ENCODE measurements at places on chromosomes 4 and X. TPM values are rescaled to one million over a fixed set of nuclear protein-coding genes. Genes with fewer than 3 reads are reported as not detected.
A peak's percentile ranks its signal among the peaks of the same experiment; 100 is the strongest.

GRCh38 chrX:79630033-79631009 lies 263.2 kb upstream of the ITM2A start:
- DNase-seq: no peak

DNA sequence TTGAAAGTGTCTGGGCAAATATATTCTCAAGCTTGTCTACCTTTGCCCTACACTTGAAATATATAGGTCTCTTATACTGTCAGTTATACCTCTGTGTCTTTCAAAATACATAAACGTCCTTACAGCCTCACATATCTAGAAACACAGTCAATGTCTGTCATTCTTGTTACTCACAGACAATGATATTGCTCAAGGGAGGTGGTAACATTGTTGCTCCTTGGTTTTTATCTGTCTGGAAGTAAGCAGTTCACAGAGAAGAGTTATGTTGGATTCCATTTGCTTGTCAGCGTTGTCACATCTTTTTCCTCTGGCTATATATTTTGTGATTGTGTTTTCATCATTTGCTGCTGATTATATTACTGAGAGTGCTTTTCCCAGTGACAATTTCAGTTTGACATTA lies 1528.9 kb downstream of the PCDH7 start:
- DNase-seq: no peak

DNA sequence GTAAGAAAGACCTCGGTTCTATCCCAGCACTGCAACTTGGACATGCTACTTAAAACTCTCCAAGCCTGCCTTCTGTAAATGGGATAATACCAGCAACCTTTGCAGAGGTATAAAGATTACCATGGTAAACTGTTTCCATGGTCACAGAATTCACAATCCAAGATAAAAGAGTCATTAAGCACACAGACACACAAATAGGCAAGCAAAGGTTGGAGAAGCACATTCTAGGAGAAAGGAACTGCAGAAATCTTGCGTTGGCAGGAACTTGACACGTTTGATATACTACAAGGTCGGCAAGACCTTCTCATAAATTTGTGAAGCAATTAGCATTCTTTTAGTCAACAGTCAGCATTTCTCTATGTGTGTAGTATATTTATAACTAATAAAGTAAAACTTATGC lies 12.3 kb upstream of the CHRNA9 start:
- DNase-seq: no peak

DNA sequence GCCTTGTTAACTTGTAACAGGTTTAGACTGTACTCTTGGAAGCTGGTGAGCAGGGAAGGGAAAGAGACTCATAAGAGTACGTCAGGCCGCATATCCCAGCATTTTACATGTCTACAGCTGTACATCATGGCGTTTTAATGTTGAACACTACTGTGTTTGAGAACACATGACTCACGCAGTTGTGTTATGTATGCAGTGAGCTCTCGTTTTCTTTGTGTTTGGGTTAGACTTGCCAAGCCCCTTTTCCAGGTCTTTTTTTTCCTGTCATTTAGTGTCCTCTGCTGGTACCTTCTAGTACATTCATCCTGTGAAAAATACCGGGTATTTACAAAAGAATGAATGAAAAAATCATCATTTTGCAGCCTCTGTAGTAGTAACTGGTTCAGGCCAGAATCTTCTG lies 35.3 kb downstream of the SMS start:
- no peak for DNase-seq

Gene PTCHD1
- total RNA-seq: 1.9 TPM

DNA sequence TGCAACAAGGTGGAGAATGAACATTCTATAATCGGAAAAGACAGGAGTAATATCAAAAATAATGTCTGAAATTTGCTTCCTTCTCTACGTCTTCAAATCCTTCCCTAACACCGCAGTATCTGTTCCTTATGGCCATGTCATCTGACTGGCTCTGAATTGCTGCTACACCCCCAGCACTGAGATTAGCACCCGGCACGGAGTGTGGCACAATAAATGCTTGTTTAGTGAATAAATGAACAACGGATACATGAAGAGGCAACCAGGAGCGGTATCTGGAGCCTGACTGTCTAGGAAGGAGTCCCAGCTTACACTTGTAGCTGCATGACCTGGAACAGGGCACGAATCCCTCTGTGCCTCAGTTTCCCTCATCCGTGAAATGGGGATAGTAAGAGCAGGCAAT lies 164.3 kb downstream of the AFAP1 start:
- no peak for DNase-seq

GRCh38 chrX:51047950-51048349 lies 137.4 kb downstream of the BMP15 start:
- no peak for DNase-seq

DNA sequence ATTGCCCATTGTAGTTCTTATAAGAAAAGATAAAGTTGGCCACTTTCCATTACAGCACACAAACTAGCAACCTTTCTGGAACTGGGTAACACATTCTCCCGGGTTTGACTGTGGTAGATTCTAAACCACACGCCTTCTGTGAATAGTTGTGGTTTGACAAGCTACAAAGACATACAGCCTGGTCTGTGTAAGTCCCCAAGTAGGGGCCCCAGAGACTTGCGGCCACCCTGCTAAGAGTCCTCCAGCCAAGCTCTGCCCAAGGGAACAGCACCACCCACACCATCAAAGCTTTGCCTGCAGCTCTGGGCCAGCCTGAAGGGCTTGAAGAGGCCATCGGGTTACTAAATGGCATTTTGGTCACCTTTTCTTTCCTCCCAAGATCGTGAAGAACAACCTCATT lies 203.4 kb downstream of the MAML3 start:
- no peak for DNase-seq

Gene EDA2R
- total RNA-seq: 1.7 TPM

Gene PRRG1
- total RNA-seq: 6.2 TPM

Gene POU3F4
- total RNA-seq: not detected

Gene DAPP1
- total RNA-seq: 14.5 TPM

DNA sequence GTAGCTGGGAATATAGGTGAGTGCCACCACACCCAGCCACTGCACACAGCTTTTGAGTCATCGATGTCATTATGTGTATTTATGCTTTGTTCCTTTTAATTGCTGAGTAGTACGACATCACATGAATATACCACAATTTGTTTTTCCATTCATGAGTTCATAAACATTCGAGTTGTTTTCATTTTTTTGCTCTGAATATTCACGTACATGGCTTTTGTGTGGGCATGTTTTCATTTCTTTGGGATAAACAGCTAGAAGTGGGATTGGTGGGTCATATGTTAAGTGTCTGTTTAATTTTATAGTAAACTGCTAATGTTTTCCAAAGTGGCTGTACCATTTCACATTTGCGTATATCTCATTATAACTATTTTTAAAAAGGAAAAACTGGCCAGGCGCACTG lies 45.1 kb upstream of the KDR start:
- no peak for DNase-seq

Gene CXCL8
- total RNA-seq: 3.7 TPM

Gene EVC
- 34.6 TPM for total RNA-seq

DNA sequence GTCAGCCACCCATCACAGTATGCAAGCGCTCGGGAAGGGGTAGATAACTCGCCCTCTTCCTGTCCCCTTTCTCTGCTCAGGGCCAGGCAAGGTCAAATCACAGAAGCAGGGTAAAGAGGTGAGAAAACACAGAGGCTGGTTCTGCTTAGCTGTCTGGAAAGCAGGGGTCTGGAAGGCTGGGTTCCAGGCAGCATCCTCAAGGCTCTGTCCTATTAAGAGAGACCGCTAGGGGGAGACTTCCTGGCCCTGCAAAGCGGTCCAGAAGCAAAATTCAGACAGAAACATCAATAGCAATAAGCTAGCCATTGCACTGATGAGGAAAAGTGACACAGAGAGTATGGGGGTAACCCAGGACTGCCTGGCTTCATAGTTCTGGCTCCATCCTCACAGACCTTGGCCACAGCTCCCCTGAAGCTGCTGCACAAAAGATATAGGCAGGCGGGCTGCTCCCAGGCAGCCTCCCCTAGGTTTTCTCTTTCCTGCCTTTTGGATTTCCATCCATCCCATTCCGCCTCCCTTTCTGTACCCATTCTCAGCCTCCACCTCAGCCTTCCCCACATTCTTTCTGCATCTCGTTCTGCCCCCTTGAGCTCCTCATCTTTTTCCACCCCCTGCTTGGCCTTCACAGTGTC lies 308.5 kb downstream of the EVC2 start:
- no peak for DNase-seq

DNA sequence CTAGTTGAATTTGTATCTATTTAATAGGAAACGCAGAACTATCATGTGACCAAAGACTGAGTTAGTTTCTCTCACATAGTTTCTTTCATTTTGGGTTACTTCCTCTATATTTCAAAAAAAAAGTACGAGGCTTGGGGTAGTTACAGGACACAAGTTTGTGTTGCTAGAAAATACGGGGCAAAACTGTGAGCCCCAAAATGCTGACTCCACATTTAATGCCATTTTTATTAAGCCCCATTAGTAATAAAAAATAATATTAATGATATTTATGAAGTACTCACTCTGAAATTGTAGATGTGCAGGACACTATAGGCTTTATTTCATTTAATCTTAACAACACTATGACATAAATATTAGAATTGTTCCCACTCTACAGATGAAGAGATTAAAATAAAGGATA lies 268.6 kb downstream of the DTHD1 start:
- DNase-seq: no peak

- DNase-seq: no peak
These were observed 56.9 kb upstream of the TADA2B start for GRCh38 chr4:6986072-6986780.

Gene PDE5A
- 19.8 TPM for total RNA-seq

DNA sequence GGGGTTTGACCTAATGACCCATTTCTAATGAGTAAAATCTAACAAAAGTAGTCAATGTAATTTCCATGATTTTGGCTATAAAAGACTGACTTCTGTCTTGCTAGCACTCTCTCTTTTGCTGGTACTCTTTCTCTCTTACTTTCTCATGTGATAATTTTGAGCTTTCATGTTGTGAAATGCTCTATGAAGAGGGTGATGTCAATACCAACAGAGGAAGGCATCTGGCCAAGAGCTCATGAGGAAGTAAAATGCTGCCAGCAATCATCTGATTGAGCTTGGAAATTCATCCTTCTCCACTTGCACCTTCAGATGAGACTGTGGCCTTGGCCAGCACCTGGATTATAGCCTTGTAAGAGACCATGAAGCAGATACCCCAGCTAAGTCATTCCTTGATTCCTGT lies 347.7 kb downstream of the HS3ST1 start:
- no peak for DNase-seq

Gene RAB28
- total RNA-seq: 19.5 TPM

Gene SAT1
- total RNA-seq: 734 TPM

GRCh38 chr4:171814545-171814944 lies 1.3 kb downstream of the GALNTL6 start:
- DNase-seq: no peak

DNA sequence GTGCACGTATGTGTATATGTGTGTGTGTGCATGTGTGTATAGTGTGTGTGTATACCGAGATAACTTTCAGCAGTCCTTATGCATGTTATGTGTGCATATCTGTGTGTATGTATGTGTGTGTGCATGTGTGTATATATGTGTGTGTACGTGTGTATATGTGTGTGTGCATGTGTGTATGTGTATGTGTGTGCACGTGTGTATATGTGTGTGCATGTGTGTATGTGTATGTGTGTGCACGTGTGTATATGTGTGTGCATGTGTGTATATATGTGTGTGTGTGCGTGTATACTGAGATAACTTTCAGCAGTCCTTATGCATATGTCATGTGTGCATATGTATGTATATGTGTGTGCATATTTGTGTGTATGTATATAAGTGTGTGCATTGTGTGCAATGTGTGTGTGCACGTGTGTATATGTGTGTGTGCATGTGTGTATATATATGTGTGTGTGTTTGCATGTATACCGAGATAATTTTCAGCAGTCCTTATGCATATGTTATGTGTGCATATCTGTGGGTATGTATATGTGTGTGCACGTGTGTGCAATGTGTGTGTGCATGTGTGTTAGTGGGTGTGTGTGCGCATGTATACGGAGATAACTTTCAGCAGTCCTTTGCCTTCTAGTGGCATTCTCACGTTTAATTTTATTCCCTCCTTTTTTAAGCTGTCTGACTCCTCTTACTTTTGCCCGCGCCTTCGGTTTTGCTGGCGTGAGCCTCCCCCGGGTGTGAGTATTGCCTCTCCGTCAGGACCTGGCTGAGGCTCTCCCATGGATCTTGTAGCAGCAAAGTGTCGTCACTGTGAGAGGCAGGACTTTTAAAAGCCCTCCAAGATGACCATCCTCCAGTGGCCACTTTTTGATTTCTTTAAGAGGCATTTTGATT lies 99.6 kb upstream of the SHOX start:
- no peak for DNase-seq

DNA sequence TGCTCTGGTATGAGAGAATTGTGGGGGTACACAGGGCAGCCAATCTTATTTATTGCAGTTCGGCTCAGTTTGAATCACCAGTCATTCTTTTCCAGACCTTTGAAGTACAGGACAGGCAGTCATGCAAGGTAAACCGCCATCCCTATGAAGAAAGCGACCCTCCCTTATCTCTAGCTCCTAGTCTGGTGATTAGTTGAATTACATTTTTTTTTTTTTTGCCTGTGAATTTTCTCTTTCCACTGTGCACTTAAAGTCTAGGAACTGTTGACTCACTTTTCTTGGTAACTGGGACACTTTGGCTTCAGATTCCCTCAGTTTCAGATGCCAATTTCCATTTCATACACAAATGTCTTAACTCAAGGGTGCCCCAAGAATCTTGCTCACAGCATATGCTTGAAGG lies 82.4 kb upstream of the FAM9C start:
- no peak for DNase-seq

- DNase-seq: no peak
These were observed 25.3 kb downstream of the SMIM20 start for GRCh38 chr4:25939330-25939729.

DNA sequence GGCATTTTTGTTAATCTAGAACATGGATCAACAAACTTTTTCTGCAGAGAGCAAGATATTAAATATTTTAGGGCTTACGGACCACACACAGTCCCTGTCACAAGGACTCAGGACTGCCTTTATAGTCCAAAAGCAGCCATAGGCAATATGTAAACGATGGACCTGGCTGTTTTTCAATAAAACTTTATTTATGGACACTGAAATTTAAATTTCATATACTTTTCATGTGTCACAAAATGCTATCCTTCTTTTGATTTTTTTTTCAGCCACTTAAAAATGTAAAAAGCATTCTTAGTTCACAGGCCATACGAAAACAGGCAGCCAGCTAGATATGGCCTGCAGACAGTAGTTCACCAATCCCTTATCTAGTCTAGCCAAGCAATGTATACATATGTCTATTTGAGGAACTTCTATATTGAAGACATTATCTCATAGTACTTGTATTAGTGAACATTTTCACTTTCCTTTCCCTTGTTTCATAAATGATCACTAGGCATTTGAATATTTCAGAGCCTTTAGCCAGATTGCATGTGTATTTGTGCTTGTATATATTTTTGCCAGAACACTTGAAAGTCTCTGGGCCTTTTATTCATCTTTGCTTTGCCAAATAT lies 350.9 kb downstream of the RPA4 start:
- DNase-seq: no peak

- no peak for DNase-seq
These were observed 44.7 kb downstream of the GPRASP3 start for GRCh38 chrX:102765217-102765616.

- DNase-seq: peak; percentile 49
These were observed 29.2 kb upstream of the CCNI start for GRCh38 chr4:77104791-77105540.
